ENCODE measurements at places on chromosomes 5 and 9. TPM values are rescaled to one million over a fixed set of nuclear protein-coding genes. Genes with fewer than 3 reads are reported as not detected.

The PANK3 gene
- 30.4 TPM for total RNA-seq

The MSX2 gene
- 7.0 TPM for total RNA-seq

The FOXD4L4 gene
- total RNA-seq = 0.14 TPM

The PRDM9 gene
- not detected for total RNA-seq

The C5orf46 gene
- total RNA-seq = not detected

The SHOC1 gene
- total RNA-seq = 0.14 TPM

The TRAPPC13 gene
- 26.5 TPM for total RNA-seq

The PCDHA11 gene
- total RNA-seq = 0.57 TPM

The PDGFRB gene
- total RNA-seq = 114 TPM

The PLCXD3 gene
- total RNA-seq = 0.14 TPM

The ADAMTS19 gene
- total RNA-seq = 32.2 TPM

The ACER2 gene
- 3.3 TPM for total RNA-seq

The CDH6 gene
- total RNA-seq = 5.7 TPM

The TPRN gene
- 14.9 TPM for total RNA-seq

The SLIT3 gene
- total RNA-seq = 0.66 TPM

The ABCA2 gene
- total RNA-seq = 18.9 TPM

The PPP1R26 gene
- total RNA-seq = 13.6 TPM

The MARCOL gene
- not detected for total RNA-seq

The PCDHA1 gene
- not detected for total RNA-seq

The BSPRY gene
- not detected for total RNA-seq

The MEIKIN gene
- total RNA-seq = not detected

The DEPDC1B gene
- 0.44 TPM for total RNA-seq

The PFN3 gene
- not detected for total RNA-seq

The BARHL1 gene
- not detected for total RNA-seq

The HCN1 gene
- total RNA-seq = under 0.01 TPM

The RAB24 gene
- total RNA-seq = 35.5 TPM

The TEK gene
- 1.8 TPM for total RNA-seq

The EGR1 gene
- 5.2 TPM for total RNA-seq
